Tibial nerve (tissue), 4 donors: ENCODE measurements at places on chromosomes 11 and 22. TPM values are rescaled to one million over a fixed set of nuclear protein-coding genes. Genes with fewer than 3 reads are reported as not detected.

CARD18 gene
- total RNA-seq = not detected

BAIAP2L2 gene
- total RNA-seq = 1.3 TPM

GAL3ST1 gene
- 22.2 TPM for total RNA-seq

SLC35E4 gene
- total RNA-seq = 6.1 TPM

CARNS1 gene
- 5.7 TPM for total RNA-seq

TIMM8B gene
- 27.5 TPM for total RNA-seq

IRAG1 gene
- total RNA-seq = 14.4 TPM

PGM2L1 gene
- 2.4 TPM for total RNA-seq

MYO7A gene
- 26.9 TPM for total RNA-seq

CNTF gene
- 342 TPM for total RNA-seq

KDM4E gene
- total RNA-seq = not detected

NEFH gene
- total RNA-seq = 0.78 TPM

OR56A1 gene
- not detected for total RNA-seq

SYT9 gene
- 0.30 TPM for total RNA-seq

ALG8 gene
- total RNA-seq = 33.7 TPM

AP1B1 gene
- total RNA-seq = 93.3 TPM

OR5B21 gene
- not detected for total RNA-seq

SIDT2 gene
- total RNA-seq = 121 TPM

ABCC8 gene
- total RNA-seq = 4.2 TPM

OR6T1 gene
- not detected for total RNA-seq

APLNR gene
- total RNA-seq = 0.63 TPM

ANGPTL5 gene
- 0.60 TPM for total RNA-seq

TTC38 gene
- total RNA-seq = 68.1 TPM

GPR83 gene
- total RNA-seq = not detected

MTMR2 gene
- 29.2 TPM for total RNA-seq

LRRN4CL gene
- total RNA-seq = 47.9 TPM

OR10D3 gene
- total RNA-seq = not detected

BDNF gene
- total RNA-seq = not detected

IL18 gene
- 37.9 TPM for total RNA-seq

GPHA2 gene
- total RNA-seq = not detected

FOLR2 gene
- total RNA-seq = 60.9 TPM

MUC5AC gene
- not detected for total RNA-seq

OR6A2 gene
- total RNA-seq = not detected

CCDC188 gene
- total RNA-seq = 8.1 TPM

IGF2 gene
- 246 TPM for total RNA-seq

ANO1 gene
- total RNA-seq = 1.7 TPM

DYNC2H1 gene
- 43.1 TPM for total RNA-seq

PLAAT4 gene
- total RNA-seq = 17.4 TPM

RAB39A gene
- 0.63 TPM for total RNA-seq

CNIH2 gene
- total RNA-seq = not detected

KRTAP5-10 gene
- not detected for total RNA-seq

RASGRP2 gene
- 87.0 TPM for total RNA-seq

OR56A3 gene
- total RNA-seq = not detected

UPK3A gene
- total RNA-seq = not detected

PHETA2 gene
- total RNA-seq = 15.7 TPM

APOBEC3A gene
- total RNA-seq = not detected

RASSF7 gene
- total RNA-seq = 25.6 TPM

OR11H1 gene
- total RNA-seq = not detected
